ENCODE measurements at places on chromosomes 4 and X.

DNA sequence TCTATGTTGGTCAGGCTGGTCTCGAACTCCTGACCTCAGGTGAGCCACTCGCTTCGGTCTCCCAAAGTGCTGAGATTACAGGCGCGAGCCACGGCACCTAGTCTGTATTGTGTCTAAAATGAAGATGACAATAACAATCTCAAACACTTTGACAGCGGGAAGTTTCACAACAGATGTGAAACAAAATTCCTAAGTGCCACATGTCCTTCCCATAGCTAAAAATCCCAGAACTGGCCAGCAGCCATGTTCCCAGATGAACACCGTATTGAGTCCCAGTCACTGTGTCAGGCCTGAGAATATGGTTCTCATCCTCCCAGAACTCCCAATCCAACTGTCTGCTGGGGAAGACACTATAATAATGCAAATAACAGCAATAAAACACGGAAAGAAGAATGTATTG, 16.4 kb upstream of the KLHL8 start:
- no peak for DNase-seq

DNA sequence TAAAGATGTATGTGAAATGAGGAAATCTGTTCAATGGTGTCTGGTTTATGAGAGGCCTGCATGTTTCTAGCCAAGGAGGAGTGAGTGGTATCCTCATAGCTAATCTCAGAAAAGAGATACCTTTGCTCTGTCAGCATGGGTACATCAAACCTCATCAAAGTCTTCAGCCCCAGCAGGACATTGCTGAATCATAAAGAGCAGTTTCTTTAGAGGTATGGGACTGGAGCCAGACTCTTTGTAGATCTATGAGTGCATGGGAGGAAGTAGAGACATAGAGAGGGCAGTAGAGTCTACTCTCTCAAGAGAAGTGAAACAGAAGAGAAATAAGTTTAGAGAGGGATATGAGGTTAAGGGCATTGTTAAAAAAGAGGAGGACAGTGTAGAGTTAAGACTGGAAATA, 1950.9 kb downstream of the ARAP2 start:
- DNase-seq: no peak

DNA sequence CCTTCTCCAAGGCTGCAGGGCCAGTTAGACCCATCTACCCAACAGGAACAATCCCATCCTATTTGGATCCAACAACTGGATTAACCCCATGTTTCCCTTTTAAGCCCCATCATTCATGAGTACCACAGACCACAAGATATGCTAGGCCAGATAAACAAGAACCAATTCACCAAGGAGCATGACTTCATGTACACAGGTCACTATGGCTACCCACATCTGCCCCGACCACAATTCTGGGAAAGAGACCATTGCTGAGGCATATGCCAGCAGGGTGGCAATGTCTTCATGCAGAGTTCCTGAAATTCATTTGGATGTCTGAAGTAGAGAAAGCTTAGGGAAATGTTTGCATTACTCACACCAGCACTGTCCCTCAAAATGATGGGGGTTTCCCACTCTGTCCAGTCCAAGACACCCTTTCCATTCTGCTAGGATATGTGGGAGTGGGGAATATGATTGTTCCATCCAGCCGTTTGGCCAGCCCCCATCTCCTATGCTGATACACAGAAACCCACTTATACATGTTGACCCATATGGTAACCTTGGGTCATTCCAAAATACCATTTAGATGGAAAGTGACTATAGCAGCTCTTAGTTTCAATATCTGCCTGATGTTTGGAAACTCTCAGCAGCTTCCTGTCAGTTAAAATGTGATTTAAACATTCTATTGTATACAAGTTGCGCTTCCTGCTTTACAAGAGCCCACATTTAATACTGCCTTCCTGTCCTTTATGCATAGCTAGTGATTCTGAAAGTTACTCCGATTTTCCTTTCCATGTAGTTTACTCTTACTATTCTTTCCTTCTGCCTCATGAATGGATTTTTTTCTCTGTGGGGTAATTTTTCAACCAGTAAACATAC, 129.0 kb downstream of the AMMECR1 start:
- DNase-seq: no peak

- DNase-seq: no peak
Measured at GRCh38 chrX:113828470-113828869, 755.4 kb upstream of the HTR2C start.

DNA sequence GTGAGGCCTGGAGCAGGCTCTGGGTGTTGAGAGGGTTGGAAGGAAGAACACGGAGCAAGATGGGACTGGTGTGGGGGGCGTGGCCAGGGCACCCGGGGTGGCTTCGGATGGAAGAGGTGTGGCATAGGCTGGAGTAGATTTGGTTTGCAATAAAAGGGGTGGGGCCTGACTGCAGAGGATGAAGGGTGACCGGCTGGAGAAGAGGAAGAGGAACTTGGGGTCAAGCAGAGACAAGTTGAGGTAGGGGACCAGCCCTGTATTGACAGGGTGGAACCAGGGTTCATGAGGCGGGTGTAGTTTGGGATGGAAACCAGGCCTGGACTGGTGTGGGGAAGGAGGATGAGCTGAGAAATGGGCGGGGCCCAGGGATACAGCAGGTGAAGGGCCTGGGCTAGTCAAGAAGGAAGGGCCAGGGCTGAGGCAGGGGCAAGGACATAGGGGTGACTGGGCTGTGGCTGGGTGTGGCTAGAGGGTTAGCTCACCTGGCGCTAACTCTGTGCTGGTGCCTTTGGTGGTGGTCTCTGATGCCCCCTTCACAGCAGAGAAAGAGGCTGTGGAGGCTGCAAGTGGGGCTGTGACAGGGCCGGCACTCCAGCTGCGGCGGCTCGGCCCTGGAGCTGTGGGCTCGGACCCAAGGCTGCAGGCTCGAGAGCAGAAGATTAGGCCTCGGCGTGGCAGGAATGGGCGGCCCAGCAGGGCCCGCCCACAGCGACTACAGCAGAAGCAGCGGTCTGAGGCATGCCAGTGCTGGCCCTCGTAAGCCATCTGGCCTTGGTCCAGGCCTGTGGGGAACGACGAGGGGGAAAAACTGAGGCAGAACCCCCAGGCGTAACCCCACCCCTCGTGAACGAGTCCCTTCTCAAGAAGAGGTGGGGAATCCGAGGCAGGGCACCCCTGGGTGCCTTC, 5.0 kb downstream of the PLP2 start:
- no peak for DNase-seq

DNA sequence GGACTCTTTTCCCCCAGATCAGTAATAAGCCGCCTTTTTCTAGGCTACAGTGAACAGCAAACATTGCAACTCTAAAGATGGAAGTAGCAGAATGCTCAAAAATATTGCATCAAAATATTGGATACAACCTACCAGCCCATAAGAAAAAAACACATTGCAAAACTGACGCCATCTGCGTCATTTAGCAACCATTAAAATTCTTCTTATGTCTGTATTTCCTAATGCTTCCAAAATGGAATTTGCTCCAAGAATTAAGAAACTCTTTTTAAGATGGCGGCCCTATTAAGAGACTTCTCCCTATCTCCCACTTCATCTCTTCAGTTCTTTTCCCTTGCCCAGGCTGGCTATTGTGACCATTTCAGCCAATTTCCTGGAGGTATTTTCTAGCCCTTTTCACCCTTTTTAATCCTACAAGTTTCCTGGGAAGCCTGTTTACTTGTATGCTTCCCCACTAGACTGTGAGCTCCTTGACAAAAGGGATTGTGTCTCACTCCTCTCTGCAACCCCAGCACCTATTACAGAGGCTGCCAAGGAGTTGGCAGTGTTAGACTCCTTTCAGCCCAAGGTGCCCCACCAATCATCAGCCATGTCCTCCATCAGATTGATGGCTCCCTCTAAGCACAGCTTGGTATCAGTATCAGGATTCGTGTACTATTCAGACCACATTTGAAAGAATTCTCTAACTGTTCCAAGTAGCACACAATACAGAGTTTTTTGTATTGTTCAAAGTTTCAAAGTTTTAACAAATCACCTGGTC, 4.4 kb downstream of the GPC3 start:
- DNase-seq: no peak

DNA sequence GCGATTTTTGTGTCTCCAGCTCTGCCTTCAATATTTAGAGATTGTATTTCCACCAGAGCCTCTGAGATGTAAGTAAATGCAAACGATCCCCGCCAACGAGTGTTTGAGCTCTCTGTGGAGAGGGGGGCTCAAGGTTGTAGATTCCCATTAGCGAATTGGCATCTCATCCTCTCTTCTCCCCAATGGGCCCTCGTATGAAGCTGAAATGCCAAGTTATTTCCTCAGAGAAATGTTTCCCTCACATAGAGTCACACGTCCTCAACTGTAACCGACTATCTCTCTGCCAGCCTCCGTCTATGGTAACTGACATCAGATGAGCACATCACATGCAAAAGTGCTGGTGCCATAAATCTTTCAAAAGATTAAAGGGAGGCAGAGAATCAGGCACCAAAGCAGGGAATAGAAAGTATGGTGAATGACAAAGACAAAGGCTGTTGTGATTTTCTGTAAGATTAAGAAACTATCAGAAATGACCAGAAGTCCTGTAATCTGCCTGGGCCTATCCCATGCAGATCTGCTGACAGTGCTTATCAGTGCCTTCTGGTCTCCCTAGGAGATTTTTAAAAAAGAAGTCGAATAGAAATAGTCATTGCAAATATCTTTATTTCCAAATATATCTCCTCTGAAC, 157.1 kb downstream of the PDGFRA start:
- no peak for DNase-seq

GRCh38 chrX:132742246-132742645, 216.2 kb downstream of the HS6ST2 start:
- DNase-seq: no peak

DNA sequence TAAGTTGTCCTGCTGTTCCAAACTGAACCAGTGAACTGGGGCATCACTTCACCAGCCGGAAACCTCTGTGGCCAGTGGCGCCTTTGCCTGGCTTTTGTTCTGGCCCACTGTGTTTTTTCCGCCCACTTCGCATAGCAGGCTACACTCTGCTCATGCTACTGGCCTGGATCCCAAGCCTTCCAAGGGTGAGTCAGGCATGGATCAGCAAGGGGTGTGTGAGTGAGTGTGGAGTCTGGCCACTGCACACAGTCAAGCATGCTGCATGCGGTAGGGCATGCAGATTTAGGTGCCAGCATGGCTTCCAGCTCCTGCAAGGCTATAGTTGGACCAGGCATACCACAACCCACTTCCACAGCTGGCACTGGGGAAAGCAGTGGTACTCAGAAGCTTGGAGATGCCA, 1967.9 kb downstream of the C4orf33 start:
- no peak for DNase-seq

GRCh38 chr4:138629669-138630068, 385.9 kb upstream of the NOCT start:
- no peak for DNase-seq

DNA sequence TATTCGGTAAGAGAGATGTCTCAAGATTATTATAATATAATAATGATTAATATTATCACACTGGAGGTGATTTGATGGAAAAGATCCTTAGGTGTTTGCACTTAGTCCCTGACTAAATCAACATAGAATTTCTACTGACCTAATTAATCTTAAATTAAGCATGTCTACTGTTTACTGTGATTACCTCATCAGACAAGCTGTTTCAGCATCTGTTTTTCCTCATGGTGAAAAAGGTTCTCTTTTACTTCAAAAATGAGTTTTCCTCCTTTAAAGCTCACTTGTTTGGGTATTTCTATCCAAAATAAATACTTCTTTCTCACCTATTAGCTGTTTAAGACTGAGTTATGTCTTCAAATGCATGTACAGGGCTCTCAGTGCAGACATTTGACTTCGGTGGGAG, 407.8 kb downstream of the NKX6-1 start:
- DNase-seq: no peak

DNA sequence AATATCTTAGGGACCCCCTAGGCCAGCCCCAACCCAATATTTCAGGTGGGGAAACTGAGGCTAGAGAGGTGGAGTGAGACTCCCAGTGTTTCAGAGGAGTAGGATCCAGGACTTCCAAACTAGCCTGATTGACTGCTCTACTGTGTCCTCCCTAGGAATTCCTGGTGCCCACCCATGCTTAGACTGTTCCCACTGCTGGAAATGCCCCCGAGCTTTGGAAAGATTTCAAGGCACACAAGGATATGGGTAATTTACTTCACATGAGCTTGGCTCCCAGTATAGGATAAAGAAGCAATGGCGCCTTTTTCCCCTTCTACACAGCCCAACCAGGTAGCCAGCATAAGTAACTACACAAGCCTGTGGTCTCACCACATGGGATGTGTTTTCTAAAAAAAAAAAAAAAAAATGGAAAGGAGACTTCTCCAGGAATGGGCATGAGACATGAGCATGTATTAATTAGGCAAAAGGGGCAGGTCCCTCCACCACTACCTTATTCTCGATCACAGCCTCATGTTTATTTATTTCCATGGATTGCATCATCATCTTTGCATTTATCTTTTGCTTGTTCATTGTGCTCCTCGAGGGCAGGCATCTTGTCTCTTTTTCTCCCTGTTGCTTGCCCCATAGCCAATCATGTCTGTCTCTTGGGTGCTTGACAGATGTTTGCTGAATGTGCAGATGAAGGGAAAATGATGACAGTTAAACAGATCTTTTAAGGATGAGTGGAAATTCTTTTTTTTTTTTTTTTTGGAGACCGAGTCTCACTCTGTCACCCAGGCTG, 66.7 kb downstream of the DRD5 start:
- no peak for DNase-seq

DNA sequence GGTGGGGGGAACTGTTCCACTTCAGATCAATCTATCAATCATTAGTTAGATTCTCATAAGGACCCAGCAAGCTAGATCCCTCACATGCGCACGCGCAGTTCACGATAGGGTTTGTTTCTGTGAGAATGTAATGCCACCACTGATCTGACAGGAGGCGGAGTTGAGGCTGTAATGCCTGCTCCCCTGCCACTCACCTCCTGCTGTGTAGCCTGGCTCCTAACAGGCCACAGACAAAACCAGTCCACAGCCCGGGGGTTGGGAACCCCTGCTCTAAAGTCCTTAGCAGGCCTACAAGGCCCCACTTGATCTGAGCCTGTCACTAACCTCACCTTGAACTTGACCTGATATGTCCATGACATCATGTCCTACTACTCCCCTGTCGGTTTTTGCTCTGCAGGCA, 30.3 kb downstream of the ARL9 start:
- no peak for DNase-seq

DNA sequence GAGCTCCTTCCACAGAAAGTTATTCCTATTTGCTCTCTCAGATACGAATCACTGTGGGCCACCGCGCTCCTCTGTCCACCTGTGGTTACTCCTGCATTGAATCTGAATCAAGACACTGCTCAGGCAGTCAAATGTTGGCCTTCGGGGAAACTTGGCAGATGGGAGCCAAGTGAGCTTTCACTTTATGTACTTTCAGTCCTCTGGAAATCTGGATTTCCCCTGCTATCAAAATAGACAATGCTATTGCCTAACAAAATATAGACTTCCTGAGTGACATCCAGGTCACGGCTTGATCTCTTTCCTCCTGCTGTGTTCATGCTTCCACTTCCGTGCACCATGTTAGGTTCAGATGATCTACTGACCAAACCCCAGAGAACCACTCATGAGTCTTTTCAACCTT, 43.8 kb downstream of the FHL1 start:
- DNase-seq: no peak

- DNase-seq: no peak
Measured at GRCh38 chrX:4851534-4851933, 1138.1 kb upstream of the PRKX start.

Measured in cortex of kidney (tissue), 1 donor.